NCI-H187 treated with DMSO at 0.1 percent for 48 hours (cell line): ENCODE measurements at places on chromosomes 13 and 19.

DNA sequence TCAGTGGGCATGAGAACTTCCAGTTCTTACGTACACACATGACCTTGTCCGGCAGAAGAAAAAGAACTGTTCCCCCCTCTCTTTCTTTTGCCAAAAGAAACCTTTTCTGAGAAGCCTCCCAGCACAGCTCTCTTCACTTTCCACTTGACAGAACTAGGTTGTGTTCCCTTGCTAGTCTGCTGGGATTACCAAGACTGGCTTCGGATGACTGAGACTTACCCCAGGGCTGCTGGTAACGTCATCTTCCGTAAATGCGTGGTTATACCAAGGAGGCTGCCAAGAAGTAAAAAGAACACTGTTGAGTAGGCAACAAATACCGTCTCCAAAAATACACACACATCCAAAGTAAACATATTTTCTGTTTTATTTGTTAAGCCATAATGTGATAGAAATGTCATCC, 908.2 kb downstream of the EFNB2 start:
- no peak for DNase-seq

DNA sequence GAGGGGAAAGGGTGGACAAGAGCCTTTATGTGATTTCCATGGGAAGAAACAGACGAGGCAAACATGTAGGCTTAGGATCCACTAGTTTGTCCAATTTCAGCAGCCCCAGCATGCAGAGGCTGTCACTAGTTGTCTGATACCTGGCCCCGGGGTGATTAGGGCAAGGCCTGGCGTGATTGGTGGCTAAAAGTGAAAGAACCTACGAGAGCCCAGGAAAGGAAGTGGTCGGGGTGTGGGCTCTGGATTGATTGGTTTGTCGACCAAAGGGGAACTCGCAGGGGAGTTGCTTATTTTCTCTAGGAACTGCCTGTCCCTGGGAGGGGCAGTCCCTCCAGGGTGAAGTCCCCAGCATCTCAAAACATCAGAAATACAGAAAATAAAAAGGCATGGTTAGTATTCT, 64.2 kb upstream of the UQCRFS1 start:
- DNase-seq = no peak

- no peak for DNase-seq
These were observed 33.6 kb upstream of the EPHX3 start for GRCh38 chr19:15265850-15266248.

GRCh38 chr13:72686766-72687165, 40.7 kb downstream of the MZT1 start:
- DNase-seq = no peak

GRCh38 chr13:45468635-45469034, 3.9 kb downstream of the COG3 start:
- no peak for DNase-seq

- no peak for DNase-seq
These were observed 8.9 kb upstream of the MYO1F start for GRCh38 chr19:8585894-8586750.

GRCh38 chr19:16814526-16815100, 14.6 kb upstream of the SIN3B start:
- DNase-seq = no peak

- DNase-seq = no peak
These were observed 27.2 kb upstream of the FBL start for GRCh38 chr19:39873385-39873784.

- DNase-seq = no peak
These were observed 22.2 kb downstream of the PCID2 start for GRCh38 chr13:113186061-113186900.

GRCh38 chr19:58304748-58305064, 471 bp upstream of the ERVK3-1 start:
- DNase-seq = no peak

DNA sequence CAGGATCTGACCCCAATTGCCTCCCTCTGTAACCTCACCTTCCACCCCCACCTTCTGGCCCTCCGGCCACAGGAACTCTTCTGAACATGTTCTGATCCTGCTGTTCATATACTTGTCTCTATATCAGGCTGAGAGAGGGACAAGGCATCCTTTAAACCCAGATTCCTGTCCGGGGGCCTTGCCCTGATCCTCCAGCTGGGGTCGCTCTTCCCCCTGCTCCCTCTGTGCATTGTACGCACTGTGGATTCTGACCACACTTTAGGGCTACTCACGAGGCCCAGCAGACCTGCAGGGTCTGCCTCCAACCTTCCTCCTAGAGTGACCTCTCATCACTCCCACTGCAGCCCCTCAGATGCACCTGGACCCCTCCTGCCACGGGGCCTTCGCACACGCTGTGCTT, 269.3 kb downstream of the UQCRFS1 start:
- DNase-seq = no peak

DNA sequence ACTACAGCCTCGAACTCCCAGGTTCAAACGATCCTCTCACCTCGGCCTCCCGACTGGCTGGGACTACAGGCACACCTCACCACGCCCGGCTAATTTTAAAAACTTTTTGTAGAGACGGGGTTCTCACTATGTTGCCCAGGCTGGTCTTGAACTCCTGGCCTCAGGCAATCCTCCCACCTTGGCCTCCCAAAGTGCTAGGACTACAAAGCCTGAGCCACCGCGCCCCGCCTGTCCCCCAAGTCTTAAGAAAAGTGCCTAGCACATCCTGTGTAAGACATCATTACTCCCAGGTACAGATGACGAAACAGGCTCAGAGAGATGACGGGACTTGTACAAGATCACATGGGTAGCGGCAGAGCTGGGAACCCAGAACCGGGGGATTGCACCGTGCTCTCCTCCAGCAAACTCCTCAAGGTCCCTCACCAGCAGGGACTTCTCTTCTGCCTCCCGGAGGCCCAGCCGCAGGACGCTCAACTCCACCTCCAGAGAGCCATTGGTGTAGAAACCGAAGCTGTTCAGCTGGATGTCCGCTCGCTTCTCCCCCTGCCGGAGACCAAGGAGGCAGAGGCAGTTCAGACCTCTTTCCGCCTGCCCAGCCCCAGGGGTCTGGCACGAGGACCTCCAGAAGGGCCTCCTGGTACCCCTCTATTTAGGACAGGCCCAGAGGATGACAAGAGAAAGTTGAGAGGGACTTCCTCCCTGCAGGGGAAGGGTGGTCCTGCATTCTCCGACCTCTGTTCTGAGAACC, 1.0 kb downstream of the GPR108 start:
- no peak for DNase-seq

DNA sequence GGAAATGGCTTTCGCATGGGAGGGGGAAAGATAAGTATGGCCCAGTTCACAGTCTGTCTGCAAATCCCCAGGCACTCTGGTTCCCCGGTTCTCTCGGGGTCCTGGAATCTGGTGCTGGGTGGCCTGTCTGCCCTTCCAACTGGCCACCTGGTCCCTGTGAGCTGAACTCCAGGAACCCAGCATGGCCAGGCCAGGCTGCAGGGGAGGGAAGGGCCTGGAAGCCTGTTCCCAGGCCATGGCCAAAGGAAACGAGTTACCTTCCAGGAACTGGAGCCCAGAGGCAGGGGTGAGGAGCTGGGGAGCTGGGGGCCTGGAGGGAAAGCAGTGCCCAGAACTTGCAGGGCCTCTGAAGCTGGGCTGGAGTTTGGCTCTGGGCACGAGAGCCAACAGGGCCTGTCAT, 19.1 kb upstream of the PNMA8C start:
- DNase-seq = no peak

- no peak for DNase-seq
These were observed 263.7 kb downstream of the DACH1 start for GRCh38 chr13:71603255-71603654.

GRCh38 chr13:72620874-72621273, 106.6 kb downstream of the MZT1 start:
- no peak for DNase-seq

DNA sequence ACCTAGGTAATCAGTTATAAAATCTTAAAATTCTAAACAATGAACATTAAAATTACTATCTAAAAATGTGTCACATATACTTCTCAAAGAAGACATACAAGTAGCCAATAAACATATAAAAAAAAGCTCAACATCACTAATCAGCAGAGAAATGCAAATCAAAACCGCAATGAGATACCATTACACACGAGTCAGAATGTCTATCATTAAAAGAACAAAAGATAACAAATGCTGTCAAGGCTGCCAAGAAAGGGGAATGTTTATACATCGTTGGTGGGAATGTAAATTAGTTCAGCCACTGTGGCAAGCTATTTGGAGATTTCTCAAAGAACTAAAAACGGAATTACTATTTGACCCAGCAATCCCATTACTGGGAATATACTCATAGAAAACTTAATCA, 310.3 kb upstream of the EDNRB start:
- DNase-seq = no peak

GRCh38 chr13:21898945-21899344, 228.1 kb downstream of the FGF9 start:
- no peak for DNase-seq

- no peak for DNase-seq
These were observed 16.0 kb upstream of the GTF2F2 start for GRCh38 chr13:45104261-45104660.

DNA sequence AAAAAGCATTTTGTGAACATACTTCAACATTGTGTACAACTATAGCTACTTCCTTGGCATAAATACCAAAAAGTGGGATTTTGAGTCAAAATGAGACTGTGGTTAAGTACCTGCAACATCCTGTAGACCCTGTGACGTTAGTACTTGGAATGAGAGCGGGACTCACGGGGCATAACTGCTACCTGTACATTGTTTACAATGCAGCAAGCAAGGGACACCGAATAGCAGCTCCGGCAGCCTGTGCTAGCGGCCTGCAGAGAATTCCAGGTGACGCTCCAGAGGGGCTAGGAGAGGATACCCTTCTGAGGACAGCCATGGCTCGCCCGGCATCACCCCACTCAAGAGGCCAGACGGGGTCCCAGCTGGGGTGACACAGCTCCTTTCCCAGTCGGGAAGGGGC, 824 bp upstream of the ZNF331 start:
- DNase-seq = no peak

DNA sequence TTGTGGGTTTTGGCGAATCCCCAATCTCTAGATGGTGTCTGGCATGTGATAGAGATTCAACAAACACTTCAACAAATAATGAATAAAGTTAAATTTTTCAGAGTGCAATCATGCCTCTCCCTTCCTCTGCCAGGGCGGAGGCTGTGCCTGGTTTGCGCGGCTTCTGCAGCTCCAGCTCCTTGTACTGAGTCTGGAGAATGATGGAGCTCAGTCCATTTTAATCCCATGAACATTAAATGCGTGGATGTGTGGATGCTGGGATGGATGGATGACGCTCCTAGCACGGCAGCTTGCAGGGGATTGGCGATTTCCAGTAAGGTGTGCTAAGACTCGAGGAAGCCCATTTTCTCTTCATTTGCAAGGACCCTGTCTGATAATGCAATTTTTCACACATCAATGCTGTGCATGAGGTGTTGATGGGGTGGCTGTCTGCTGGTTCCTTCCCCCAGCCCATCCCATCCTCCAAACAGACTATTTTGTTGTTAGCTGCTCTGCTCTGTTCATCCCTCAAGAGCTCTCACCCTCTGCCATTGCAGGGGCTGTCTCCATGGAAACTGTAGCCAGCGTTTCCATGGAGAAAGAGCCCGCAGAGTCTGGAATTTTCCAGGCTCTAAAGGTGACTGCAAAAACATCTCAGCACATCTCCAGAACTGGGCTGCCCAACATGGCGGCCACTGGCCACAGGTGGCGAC, 92.6 kb upstream of the PEG3 start:
- DNase-seq = no peak
